Small intestine (tissue), 16 donors: ENCODE measurements at places on chromosomes 3 and 15. TPM values are rescaled to one million over a fixed set of nuclear protein-coding genes. Genes with fewer than 3 reads are reported as not detected.
A peak's percentile ranks its signal among the peaks of the same experiment; 100 is the strongest.

GRCh38 chr15:99109555-99110021, 4.7 kb downstream of the SYNM start:
- no peak for DNase-seq

GRCh38 chr15:38528294-38528693, 36.3 kb downstream of the RASGRP1 start:
- DNase-seq: no peak

DNA sequence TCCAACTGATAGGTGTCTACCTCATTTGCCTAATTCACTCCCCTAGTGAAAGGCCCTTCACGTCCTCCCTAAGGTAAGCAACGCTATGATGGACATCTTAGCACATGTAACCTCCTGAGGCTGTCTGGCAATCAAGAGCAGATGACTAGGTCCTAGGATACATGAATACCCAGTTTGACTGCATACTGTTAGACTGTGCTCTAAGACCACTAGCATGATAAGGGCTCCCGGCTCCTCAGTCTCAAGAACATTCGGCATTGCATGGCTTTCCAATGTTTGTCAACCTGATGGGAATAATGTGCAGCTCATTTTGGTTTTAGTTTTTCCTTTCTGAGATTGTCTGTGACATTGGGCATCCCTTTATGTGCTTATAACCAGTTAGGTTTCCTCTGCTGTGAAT, 152.1 kb downstream of the UACA start:
- no peak for DNase-seq

DNA sequence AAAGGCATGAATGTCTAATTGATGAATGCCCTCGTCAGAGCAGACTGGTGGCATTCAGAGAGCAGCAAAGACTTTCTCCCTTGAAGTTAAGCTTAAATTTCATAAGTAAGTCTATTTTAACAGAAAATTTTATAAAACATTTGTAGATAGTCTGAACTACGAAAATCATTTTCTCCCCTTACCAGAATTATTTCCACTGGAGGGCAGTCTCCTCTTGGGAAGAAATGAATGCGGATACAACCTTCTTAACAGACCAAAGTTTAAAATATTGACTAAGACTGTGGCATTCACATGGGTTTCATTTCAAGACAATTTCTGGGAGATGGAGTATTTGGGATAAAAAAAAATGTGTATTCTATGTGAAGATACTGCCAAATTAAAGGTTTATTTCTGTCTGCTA, 669.0 kb downstream of the FHIT start:
- no peak for DNase-seq

DNA sequence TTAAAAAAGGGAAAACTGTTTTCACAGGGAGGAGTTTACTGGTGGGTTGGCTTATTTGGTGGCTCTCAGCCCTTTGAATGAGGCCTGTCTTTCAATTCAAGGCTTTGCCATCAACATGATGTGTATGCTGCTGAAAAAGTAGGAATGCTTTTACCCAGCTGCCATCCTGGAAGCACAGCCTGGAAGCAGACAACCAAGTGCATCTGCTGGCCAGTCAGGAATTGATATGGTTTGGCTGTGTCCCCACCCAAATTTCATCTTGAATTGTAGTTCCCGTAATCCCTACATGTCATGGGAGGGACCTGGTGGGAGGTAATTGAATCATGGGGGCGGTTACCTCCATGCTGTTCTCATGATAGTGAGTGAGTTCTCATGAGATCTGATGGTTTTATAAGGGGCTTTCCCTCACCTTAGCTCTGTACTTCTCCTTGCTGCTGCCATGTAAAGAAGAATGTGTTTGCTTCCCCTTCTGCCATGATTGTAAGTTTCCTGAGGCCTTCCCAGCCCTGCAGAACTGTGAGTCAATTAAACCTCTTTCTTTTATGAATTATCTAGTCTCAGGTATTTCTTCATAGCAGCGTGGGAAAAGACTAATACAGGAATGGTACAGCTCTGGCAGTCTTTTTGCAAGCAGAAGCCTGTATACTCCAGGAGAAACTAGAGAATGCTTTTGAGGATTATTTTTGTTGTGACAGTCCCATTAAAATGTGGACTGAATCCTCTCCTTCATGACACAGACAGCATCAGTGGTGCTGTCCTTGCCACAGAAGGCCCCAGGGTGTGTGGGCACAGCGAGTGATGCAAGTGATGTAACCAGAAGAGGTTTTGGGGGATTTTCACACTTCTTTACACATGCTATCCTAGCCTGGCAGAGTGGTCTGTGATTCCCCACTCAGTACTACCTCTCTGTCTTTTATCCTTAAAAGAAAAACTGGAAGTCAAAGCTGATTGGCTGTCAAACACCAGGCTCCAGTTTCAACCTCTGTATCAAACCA, 20.0 kb downstream of the PLCL2 start:
- no peak for DNase-seq

DNA sequence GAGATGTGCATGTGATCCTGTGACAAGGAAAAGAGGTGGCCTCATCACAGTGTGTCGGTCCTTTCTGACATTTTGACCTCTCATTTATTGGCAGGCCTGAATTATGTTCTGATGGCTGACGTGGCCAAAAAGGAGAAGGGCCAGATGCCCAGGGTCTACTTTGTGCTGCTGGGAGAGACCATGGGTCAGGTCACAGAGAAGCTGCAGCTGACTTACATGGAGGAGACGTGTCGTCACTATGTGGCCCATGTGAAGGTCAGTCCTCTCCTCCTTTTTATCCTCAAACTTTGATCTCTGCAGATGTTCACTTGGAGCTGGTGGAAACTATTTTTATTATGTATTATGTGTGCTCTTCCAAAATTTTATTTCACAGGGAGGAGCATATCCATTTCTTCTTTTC, 319.3 kb upstream of the CTDSPL start:
- no peak for DNase-seq

GRCh38 chr15:27589260-27589659, 509.9 kb downstream of the OCA2 start:
- no peak for DNase-seq

DNA sequence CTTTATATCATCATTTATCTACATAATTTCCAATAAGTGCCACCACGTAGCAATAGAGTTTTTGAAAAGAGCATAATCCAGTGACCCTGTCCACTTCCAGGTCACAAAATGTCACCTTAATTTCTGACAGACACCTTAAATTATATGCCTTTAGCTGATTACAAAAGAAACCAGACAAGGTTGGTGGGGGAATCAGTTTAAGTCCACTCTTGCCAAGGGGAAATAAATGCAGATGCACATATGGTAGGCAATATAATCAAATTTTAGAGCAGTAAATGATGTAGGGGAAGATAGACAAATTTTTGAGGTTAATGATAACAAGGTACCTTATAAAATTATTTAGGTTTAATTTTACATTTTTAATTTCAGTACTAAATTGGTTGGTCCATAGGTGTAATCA, 253.5 kb downstream of the ZIC1 start:
- no peak for DNase-seq

DNA sequence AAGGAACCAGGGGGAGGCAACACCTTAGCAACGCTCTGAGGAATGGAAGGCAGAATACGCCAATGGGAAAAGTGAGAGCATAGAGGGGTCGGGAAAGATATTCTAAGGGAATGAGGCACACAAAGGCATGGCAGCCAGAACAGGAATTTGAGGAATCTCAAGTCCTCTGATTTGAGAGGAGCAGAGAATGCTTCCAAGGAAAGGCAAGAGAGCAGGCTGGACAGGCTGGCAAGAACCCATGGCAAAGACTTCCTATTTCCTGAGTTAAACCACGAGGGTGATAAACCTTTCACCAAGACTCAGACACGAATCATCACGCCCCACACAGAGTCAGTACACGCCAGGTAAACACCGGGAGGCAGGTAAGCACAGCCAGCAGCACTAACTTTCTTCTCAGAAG, 109.8 kb downstream of the IGF2BP2 start:
- DNase-seq: peak; percentile 29

GRCh38 chr15:70528270-70528706, 235.1 kb downstream of the UACA start:
- DNase-seq: peak; percentile 74

GRCh38 chr15:68479870-68480269, 47.9 kb upstream of the ITGA11 start:
- no peak for DNase-seq

- DNase-seq: peak; percentile 93
Observed at GRCh38 chr3:72797773-72798543, 50.3 kb downstream of the SHQ1 start.

DNA sequence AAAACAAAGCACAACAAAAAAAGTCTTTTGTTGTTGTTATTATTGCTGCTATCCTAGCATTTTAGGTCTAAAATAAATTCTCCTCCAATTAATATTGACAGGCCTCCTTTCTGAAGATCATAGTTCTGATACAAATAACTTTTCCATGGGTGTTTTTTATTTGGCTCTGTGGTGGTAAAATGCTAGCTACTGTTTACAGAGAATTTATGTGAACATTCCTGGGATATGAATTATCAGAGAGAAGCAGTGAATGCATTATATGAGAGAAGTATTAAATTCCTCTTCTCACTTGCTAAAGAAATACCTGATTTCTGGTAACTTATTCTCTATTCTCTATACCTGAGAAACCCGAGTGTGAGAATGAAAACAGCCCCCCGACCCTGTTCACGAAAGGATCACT, 57.5 kb upstream of the TMCO5A start:
- DNase-seq: no peak

- DNase-seq: peak; percentile 3
Observed at GRCh38 chr3:12049675-12050074, 45.5 kb downstream of the SYN2 start.

Gene ADIPOQ
- polyA plus RNA-seq: 0.22 TPM

Gene CCR9
- polyA plus RNA-seq: 2.7 TPM

Gene ADAMTS9
- polyA plus RNA-seq: 1.8 TPM

Gene SNX22
- polyA plus RNA-seq: 1.8 TPM

Gene GOLGA8T
- polyA plus RNA-seq: 0.04 TPM

Gene ZNF385D
- polyA plus RNA-seq: under 0.01 TPM

Gene EOMES
- not detected for polyA plus RNA-seq

Gene ZNF620
- polyA plus RNA-seq: 8.4 TPM

Gene ZNF80
- not detected for polyA plus RNA-seq
